ENCODE measurements at places on chromosomes 2 and 18. TPM values are rescaled to one million over a fixed set of nuclear protein-coding genes. Genes with fewer than 3 reads are reported as not detected.

Gene C2orf92
- 7.3 TPM for total RNA-seq

Gene ANKRD62
- total RNA-seq, result not detected

Gene TCF7L1
- total RNA-seq, result not detected

Gene REG1B
- not detected for total RNA-seq

Gene IHH
- total RNA-seq, result not detected

Gene CKAP2L
- total RNA-seq, result 68.8 TPM

Gene ELP2
- 67.6 TPM for total RNA-seq

Gene ZFP36L2
- 118 TPM for total RNA-seq

DNA sequence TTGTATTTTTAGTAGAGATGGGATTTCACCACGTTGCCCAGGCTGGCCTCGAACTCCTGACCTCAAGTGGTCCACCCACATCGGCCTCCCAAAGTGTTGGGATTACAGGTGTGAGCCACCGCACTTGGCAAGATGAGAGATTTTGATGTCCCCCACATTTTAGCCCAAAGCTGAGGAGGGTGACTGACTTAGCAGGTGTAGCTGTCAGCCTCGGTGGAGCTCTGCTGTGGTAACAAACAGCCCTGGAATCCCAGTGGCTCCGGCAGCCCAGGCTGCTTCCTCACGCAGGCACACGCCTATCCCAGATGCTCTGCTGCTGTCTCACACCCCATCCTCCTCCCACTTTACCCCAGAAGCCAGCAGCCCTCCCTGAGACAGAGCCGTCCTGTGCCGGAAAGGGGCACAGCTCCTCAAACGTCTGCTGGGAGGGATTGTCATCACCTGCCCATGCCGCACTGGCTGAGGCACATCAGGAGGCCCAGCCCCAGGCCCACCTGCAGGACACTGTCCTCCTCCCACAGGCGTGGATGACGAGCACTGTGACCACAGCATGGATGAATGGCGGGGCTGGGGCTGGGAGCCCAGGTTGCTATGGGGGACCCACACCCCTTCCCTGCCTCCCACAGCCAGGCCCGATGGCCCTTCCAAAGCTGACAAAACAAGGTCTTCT lies 10.6 kb upstream of the BOK start:
- no peak for DNase-seq
- H3K4me1 ChIP-seq, result no peaks in the 10 kb centered on the region
- peaks cover 16% of the 10 kb centered on the region for H3K27me3 ChIP-seq
- H3K27ac ChIP-seq, result no peak overlapping the region
- no peak overlapping the region for H3K4me3 ChIP-seq

DNA sequence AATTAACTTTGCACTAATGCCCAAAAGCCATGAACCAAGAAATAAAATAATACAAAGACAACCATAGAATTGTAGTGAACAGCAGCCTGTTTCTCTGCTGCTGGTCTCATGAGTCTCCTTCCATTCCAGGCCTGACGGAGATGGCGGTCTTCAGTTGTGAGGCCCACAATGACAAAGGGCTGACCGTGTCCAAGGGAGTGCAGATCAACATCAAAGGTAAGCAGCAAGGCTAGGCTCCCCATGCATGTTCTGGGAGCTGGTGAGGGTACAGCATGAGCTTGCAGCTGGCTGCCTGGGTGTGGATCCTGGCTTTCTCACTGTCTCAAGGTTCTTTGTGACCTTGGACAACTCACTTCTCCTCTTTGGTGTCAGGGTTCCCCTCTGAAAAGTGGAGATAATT lies 66.7 kb downstream of the MERTK start:
- no peaks in the 10 kb centered on the region for H3K36me3 ChIP-seq
- H3K4me1 ChIP-seq, result no peaks in the 10 kb centered on the region
- H3K27ac ChIP-seq, result no peak overlapping the region
- H3K4me3 ChIP-seq, result no peak overlapping the region
- H3K27me3 ChIP-seq, result peaks cover 23% of the 10 kb centered on the region
- DNase-seq, result no peak

DNA sequence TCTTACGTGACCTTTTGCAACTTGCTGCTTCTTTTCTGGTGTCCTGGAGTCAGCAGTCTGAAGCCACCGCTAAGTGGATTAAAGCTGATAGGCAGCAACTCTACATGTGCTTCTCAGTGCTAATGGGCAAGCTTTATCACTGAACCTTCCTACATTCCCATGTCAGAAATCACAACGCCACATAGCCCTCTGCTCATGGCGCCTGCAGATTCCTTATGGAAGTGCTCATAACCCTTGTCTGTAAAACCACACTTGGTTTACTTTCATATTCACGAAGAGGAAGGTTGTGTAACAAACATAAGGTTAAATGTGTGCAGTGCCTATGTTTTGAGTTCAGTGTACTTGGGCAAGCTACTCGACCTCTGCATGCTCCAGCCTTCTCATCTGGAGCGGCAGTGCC lies 319.8 kb downstream of the FBXO15 start:
- no peaks in the 10 kb centered on the region for H3K36me3 ChIP-seq
- no peak for DNase-seq
- H3K27me3 ChIP-seq, result no peaks in the 10 kb centered on the region

GRCh38 chr2:224039080-224039769 lies at the start of gene SERPINE2:
Gene SERPINE2, minus strand, starts transcription at chr2:224039286. Its CDS starts 37,386 bp downstream, at chr2:224001900.
- peak within 1 kb of the TSS; percentile 81 for H3K4me3 ChIP-seq
- H3K4me1 ChIP-seq, result peaks cover 16% of the 10 kb centered on the region
- peak; percentile 52 for DNase-seq
- peaks cover 78% of the 10 kb centered on the region for H3K27me3 ChIP-seq

- H3K4me1 ChIP-seq, result no peaks in the 10 kb centered on the region
- H3K4me3 ChIP-seq, result no peak overlapping the region
- H3K27me3 ChIP-seq, result no peaks in the 10 kb centered on the region
- no peaks in the 10 kb centered on the region for H3K36me3 ChIP-seq
- no peak for DNase-seq
These were observed 584.3 kb downstream of the ADCYAP1 start for GRCh38 chr18:1488957-1489356.

GRCh38 chr2:171939058-171939742 lies 16.9 kb downstream of the HAT1 start:
- H3K36me3 ChIP-seq, result peaks cover 36% of the 10 kb centered on the region
- H3K4me1 ChIP-seq, result peaks cover 18% of the 10 kb centered on the region
- H3K27me3 ChIP-seq, result no peaks in the 10 kb centered on the region
- H3K27ac ChIP-seq, result no peak overlapping the region

DNA sequence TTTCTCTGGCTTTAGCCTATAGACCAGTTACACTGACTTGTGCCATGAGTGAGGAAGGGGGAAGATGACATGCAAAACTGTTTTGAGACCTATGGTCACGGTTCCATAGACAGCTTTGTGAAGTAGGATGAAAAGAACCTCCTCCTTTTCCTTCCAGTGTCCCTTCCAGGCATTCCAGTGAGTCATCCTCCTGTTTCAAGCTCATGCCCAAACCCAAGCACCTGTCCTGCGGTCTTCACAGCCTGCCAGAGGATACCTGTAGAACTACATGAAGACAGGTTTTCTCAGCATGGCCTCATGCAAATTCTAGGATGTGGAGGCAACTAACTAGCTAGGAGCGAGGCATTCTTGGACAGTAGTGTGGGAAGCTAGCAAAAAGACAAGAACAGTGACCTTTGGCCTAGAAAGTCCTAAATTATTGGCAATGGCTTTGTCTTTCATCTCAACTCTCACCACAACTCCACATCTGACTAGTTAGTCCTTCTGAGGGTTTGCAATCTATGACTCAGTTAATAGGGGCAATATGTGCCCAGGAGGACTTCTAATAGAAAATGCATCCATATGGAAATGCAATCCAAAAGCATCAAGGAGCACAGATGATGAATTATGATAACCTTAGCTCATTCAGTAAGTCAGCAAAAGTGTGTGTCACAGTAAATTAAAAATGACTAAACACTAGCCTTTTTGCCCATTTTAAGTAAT lies 154.7 kb downstream of the RBM43 start:
- H3K27ac ChIP-seq, result no peak overlapping the region
- H3K36me3 ChIP-seq, result no peaks in the 10 kb centered on the region
- peaks cover 4% of the 10 kb centered on the region for H3K27me3 ChIP-seq
- no peak for DNase-seq

DNA sequence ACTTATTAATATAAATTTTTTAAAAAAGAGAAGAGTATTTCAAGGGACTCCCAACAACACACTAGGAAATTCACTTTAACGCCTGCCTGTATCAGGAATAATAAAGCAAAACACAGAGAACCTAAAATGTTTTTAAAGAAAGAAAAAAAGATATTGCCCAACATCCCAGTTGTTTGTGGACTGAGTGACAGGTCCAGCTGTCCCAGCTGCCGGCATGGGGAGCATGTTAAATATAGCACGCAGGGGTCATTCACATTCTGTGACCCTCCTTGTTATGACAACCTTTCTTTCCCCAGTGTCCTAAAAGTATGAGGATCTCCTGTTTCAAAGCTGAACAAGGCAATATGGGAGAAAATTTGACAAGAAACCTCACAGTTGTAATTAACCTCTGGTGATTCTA lies 4.4 kb downstream of the KLHL41 start:
- no peaks in the 10 kb centered on the region for H3K36me3 ChIP-seq
- H3K4me3 ChIP-seq, result no peak overlapping the region
- no peaks in the 10 kb centered on the region for H3K4me1 ChIP-seq
- H3K27ac ChIP-seq, result no peak overlapping the region
- H3K27me3 ChIP-seq, result peaks cover 4% of the 10 kb centered on the region

DNA sequence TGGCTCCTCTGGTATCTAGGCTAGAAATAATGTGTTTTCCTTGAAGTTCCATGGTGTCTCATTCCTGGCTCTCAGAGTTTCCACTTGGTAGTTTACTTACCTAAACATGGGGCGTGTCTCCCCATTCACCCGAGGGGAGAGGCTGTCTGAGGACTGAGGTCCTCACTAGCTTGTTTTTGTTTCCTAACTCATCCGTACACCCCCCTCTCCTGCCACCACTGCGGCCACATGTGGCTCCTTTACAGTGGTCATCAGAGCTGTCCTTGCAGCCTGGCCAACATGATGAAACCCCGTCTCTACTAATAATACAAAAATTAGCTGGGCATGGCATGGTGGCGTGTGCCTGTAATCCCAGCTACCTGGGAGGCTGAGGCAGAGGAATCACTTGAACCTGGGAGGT lies 106.0 kb downstream of the ASAP2 start:
- H3K36me3 ChIP-seq, result no peaks in the 10 kb centered on the region
- no peaks in the 10 kb centered on the region for H3K27me3 ChIP-seq

All from activated CD8-positive, alpha-beta memory T cell treated with anti-CD3 and anti-CD28 coated beads, Interleukin-2, amount 10 ng/mL, durations not matched to agents 7 days and 5 days (primary cell).